Lower leg skin (tissue), 4 donors: ENCODE measurements at places on chromosomes 5 and 9.
A peak's percentile ranks its signal among the peaks of the same experiment; 100 is the strongest.

GRCh38 chr9:34374905-34375552, 1.7 kb downstream of the MYORG start:
- no peak for DNase-seq

DNA sequence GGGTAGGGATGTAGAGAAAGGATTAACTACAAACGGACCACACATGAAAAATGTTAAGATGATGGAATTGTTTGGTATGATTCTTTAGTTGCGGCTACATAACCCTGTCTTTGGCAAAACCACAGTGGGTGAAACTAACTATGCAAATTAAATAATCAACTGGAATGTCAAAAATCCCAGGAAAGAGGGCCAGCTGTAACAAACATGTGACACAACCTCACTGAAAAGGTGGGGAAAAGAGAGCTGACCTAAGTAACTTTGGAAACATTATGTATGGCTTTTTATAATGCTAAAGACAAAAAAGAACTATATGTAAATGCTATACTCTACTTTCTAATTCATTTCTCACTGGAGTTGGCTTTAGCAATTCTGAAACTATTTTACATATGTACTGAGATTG, 252.0 kb downstream of the MRPS30 start:
- no peak for DNase-seq

GRCh38 chr5:151648089-151648488, 38.6 kb downstream of the SPARC start:
- no peak for DNase-seq

DNA sequence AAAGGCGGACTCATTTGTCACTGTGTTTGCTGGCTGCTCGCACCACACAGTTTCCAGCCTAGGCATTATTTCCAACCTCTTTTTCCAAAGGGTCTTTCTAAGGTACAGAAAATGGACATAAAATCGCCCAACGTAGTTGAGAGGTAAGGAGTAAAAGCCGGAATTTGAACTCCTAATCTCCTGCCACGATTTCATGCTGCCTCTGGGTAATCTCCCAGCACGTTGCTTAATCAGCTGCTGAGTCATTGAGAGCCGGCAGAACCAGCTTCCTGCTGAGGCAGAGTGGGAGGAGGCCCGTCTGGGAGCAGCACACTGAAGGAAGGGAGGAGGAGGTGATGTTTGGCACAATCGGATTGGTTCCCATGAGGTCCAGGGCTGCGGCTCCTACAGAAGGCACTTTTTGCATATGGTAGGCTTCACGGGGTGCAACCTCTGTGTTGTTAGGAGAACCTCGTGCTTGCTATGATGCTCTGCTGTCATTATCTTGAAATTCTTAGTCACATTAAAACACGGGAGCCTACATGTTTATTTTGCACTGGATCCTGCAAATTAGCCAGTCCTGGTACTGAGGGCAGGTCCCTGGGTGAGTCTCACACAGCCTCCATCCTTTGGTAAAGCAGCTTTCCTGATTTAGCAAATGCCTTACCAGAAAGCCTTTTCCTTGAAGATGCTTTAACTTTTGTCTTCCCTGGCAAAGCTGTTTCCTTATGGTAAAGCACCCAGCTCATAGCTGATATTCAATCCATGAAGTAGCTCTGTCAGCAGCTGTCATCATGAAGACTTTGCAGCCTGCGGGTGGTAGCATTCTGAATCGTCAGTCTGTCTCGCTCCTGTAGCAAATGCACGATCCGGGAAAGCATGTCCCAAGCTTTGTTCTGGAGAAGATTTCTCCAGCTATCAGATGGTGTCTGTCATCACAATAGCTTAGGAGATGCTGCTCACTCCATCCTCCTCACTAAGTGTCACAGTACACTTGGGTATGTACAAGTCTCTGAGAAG, 191.6 kb upstream of the MSX2 start:
- DNase-seq: peak; percentile 90

GRCh38 chr5:59138509-59138908, 555.6 kb downstream of the RAB3C start:
- no peak for DNase-seq

DNA sequence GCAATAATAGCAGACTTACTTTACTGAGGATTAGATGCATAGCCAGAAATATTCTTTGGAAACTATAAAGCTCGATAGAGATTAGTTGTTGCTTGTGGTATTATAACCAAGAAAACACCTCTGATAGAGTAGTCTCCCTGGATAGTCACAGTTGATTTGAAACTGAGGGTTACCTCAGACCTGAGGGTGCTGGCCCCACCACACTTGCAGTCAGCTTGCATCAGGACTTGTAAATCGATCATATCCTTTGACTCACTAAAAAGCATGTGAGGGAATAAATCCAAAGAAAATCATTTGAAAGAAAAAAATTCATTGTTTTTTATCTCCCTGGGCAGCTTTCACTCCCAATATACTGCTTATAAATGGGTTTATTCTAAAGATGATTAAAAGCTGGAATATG, 39.4 kb downstream of the GALNT12 start:
- no peak for DNase-seq

GRCh38 chr5:118220556-118221195, 767.7 kb downstream of the DTWD2 start:
- DNase-seq: no peak

- DNase-seq: no peak
Measured at GRCh38 chr5:61081741-61082140, 80.5 kb downstream of the SMIM15 start.

GRCh38 chr9:71767776-71768321, 464 bp downstream of the CEMIP2 start:
- no peak for DNase-seq

- no peak for DNase-seq
Measured at GRCh38 chr5:19536387-19536786, 451.6 kb downstream of the CDH18 start.

- DNase-seq: no peak
Measured at GRCh38 chr5:44951371-44951770, 142.6 kb downstream of the MRPS30 start.

DNA sequence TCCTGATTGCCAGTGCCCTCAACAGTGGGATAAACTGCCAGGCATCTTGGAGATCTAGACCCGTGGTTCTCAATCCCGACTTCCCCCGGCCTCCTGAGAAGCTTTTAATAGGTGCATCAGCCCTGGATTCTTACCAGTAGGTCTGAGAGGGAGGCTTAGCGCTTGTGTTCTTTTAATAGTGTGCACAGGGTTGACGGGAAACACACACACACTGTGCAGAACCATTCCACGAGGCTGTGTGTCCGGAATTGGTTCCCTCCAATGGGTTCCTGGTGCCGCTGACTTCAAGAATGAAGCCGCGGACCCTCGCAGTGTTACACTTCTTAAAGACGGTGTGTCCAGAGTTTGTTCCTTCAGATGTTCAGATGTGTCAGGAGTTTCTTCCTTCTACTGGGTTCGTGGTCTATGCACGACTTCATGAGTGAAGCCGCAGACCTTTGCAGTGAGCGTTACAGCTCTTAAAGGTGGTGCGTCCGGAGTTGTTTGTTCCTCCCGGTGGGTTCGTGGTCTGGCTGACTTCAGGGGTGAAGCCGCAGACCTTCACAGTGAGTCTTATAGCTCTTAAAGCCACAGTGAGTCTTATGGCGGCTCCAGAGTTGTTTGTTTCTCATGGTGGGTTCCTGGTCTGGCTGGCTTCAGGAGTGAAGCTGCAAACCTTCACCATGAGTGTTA, 46.6 kb upstream of the PRSS3 start:
- DNase-seq: no peak

DNA sequence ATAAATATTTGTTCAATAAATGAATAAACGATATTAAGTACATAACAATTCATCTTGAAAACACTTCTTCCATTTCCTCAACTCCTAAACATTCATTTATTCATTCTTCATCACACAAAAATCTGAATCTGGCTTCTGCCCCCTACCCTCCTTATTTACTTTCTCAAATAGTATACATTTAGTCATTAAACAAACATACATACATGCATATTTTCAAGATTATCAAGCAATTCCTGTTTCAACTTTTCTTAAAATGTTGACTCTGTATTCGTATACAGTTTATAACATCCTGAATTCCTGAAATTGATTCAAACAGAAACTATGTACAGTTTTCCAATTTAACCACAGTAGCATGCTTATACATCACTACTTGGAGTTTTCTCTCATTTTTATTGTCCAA, 129.0 kb downstream of the MUSK start:
- no peak for DNase-seq

- DNase-seq: no peak
Measured at GRCh38 chr9:117649126-117649525, 55.1 kb upstream of the TLR4 start.

- DNase-seq: peak; percentile 93
Measured at GRCh38 chr5:68251804-68252522, 36.4 kb downstream of the PIK3R1 start.

DNA sequence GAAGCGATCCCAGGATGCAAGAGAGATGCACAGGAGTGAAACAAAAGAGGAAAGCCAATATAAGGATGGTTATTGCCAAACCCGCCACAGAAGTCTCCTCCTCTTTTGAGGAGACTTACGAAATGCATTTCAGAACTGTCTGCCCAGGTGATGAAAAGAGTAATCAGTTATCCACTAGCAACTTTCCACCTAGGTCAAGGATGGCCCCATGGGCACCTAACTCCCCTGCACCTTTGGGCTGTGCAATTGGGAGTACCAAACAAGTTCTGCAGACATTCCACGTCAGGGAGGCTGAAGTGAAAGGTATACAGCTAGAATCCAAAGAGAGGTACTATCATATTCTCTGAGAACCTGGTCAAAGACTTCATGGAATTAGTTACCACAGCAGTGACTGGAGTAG, 25.7 kb downstream of the HMGCS1 start:
- no peak for DNase-seq

DNA sequence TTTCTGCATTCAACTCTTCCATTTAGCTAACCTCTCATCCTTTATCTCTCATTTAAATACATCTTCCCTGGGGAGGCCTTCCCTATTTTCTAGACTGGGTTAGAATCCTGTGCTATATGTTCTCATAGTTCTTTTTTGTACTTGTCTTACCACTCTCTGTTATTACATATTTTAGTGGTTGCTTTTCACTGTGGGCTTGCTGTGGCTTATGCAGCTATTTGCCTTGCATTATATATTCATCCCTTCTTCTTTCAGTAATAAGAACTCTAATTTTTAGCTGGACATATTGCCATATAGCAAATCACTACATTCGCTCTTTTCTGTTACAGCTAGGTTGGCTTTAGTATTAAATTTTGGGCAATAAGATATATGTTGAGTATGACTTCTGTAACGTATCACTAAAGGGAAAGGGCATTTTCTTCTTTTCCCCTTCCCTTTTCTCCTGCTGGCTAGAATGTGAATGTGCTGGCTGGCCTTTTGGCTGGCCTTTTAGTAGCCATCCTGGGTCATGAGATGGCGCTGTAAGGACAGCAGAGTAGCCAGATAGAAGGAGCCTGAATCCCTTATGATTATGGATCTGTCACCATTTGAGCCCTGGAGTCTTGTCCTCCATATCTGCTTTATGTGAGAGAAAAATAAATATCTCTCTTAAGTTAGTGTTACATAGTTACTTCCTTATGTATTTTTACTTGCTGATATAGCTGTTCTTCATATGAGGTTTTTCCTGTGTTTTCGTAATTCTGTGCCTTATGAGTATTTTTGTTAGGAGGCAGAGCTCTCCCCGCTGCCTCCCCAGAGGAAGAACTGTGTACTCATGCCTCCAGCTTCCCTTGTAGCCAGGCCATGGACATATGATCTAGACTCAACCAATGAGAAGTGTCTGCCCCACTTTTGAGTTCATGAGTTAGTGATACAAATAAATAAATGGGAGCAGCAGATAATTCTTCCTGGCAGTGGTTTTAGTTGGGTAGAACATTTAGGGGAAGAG, 65.8 kb downstream of the NDUFAF2 start:
- no peak for DNase-seq

- DNase-seq: no peak
Measured at GRCh38 chr5:51468196-51468595, 84.9 kb downstream of the ISL1 start.

GRCh38 chr5:145158730-145159129, 676.4 kb downstream of the PRELID2 start:
- DNase-seq: no peak

DNA sequence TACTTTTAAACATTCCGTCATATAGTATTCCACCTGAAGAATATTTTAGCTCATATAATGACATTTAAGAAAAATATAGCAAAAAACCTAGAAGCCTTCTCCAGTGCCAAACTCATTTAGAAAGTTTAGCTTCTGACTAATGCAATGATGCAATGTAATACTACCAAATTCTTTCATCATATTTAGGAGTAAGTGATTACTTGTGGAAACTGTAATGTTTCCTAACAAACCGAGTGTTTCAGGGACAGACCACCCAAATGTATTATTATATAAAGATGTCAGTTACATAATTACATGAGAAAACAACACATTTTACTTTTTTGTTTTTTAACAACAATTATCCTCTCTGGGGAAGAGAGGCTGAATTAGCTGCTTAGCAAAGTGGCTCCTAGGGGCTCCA, 316.2 kb downstream of the ARL15 start:
- no peak for DNase-seq

GRCh38 chr5:76548525-76549229, 74.5 kb downstream of the F2RL2 start:
- no peak for DNase-seq

DNA sequence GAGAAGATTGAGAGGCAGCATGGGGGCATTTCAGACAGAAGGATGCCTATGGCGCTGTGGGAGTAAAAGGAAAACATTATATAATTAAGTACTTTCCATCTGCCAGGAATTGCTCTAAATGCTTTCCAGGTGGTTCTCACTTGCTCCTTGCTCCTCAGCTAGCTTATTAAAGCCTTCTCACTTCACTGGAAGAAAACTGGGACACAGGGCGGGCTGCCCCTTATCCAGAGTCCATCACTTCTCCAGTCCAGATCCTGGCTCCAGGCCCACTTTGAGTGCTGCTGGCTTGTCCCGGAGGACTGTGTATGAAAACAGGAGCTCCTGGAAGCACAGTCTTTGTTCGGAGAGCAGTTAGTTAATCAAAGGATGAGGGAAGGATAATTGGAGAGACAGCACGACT, 409.9 kb upstream of the ADAMTS16 start:
- DNase-seq: no peak

- DNase-seq: no peak
Measured at GRCh38 chr9:129731477-129732085, 21.3 kb downstream of the PTGES start.

DNA sequence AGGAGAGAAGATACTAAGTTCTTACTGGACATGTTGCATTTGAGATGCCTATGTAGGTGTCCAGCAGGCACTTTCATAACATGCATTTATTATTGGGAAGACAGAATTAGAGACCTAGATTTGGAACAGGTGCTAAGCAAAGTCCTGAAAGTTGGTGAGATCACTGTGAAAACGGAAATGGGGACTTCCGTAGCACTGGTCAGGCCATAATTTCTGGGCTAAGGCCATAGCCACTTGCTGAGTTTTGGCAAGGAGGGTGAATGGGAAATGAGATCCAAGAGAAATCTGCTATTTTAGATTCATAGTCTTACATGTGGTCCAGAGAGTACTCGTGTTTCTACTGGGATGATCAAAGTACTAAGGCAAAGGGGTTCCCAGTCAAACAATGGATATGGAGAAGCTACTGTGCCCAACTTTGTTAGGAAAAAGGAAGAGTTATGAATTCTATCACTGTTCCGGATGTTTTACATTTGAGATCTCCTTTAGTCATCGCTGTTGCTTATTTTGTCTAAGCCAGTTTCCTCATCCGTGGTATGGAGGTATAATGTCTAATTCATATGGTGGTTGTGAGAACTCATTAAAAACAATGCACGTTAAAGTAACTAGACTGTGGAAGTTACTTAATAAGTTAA, 33.4 kb downstream of the TEK start:
- no peak for DNase-seq
